Psoas muscle (tissue), 8 donors: ENCODE measurements at places on chromosomes 13 and 19. TPM values are rescaled to one million over a fixed set of nuclear protein-coding genes. Genes with fewer than 3 reads are reported as not detected.

- DNase-seq: no peak
These were observed 863.3 kb downstream of the UQCRFS1 start for GRCh38 chr19:28349604-28350003.

DNA sequence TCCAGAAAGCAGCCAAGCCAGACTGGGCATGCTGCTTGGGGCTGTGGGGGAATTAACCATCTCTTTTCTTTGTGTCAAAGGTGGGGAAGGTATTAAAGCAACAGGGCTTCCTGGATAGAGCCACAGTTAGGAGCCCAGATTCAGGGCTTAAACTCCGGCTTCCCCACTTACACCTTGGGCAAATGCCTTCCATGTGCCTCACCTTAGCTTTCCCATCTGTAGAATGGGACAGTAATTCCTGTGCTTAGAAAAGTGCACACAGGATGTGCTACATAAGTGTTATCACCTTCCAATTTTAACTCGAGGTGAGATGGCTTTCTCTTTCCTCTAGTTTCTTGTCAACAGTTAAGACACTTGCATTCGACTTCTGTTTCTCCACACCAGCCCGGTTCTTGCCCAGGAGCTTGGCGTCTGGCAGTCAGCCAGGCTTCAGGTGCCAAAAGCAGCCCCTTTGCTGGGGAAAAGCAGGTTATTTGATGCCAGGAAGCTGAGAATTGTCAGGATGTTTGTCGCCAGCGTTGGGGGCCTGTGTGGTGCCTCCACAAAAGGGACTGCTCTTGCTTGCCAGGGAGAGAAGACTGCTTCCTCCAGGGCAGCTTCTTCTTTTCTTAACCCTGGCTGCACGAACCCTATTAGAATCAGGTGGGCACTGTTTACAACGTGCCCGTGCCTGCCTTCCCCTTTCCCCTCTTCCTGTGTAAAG is 79.2 kb downstream of the SIPA1L3 start:
- DNase-seq: no peak

GRCh38 chr13:40564342-40565001 is 102.0 kb downstream of the FOXO1 start:
- DNase-seq: no peak

DNA sequence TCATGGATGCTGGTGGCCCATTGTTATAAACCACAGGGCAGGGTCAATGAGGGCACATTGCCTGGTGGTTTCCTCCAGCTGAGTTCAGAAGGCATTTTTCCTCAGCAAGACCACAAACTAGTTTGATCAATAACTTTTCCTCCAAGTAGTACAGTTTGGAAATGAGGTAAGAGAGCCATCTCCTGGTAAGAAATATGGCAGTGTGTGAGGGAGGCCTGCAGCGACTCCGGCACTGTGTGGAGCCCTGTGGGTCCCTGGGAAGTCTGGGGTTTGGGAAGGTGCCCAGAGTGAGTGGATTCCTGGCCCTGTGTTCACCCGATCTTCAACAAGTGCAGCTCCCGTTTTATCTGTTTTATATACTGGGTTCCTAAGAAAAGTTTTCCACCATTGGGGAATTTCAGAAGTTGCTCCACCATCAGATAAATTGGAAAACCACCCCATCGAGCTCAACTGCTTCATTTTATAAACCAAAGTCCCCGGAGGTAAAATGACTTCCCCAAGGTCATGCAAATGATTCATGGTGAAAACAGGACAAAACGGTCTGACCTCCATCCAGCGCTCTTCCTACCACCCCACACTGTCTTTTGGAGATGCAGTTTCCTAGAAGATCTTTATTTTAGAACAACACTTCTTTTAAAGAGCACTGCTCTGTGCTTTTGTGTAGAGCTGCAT is 148.4 kb downstream of the KATNAL1 start:
- peak; percentile 34 for DNase-seq

GRCh38 chr19:30161021-30161655 is 211.0 kb upstream of the ZNF536 start:
- DNase-seq: peak; percentile 24

- no peak for DNase-seq
These were observed 115.8 kb downstream of the NUFIP1 start for GRCh38 chr13:44873461-44873860.

DNA sequence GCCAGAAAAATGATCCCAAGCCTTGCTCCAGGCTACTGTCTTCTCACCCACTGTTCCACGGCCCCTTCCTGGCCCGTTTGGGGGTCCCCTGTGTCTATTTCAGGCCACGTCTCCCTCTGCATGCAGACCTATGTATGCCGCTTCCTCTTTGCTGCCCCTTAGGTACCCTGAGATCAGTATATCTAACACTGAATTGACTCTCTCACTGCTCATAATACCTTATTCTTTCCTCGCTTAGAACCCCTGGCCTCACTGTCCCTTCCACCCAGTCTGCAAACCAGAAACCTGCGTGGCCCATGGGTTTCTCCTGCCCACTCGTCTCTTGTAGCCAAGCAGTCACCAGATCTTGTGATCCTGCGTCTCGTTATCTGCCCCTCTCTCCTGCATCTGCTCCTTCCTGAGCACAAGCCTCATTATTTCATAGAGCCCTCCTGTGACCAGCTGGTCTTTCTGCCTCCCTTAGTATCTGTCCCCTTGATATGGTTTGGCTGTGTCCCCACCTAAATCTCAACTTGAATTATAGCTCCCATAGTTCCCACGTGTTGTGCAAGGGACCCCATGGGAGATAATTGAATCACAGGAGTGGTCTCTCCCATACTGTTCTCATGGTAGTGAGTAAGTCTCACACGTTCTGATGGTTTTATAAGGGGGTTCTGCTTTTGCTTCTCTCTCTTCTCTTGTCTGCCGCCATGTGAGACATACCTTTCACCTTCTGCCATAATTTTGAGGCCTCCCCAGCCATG is 109.0 kb upstream of the RNF113B start:
- no peak for DNase-seq

DNA sequence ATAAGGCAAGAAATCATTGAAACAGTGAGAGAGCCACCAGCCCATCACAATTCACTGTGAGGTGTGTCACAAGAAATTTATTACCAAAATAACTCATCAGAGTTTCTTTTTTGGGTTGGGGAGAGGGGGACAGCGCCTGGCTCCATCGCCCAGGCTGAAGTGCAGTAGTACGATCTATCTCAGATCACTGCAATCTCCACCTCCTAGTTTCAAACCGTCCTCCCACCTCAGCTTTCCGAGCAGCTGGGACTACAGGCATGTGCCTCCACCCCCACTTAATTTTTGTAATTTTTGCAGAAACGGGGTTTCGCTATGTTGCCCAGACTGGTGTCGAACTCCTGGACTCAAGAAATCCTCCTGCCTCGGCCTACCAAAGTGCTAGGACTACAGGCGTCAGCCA is 3.6 kb downstream of the IFNL1 start:
- DNase-seq: no peak

- no peak for DNase-seq
These were observed 18.3 kb downstream of the KRTDAP start for GRCh38 chr19:35471946-35472345.

DNA sequence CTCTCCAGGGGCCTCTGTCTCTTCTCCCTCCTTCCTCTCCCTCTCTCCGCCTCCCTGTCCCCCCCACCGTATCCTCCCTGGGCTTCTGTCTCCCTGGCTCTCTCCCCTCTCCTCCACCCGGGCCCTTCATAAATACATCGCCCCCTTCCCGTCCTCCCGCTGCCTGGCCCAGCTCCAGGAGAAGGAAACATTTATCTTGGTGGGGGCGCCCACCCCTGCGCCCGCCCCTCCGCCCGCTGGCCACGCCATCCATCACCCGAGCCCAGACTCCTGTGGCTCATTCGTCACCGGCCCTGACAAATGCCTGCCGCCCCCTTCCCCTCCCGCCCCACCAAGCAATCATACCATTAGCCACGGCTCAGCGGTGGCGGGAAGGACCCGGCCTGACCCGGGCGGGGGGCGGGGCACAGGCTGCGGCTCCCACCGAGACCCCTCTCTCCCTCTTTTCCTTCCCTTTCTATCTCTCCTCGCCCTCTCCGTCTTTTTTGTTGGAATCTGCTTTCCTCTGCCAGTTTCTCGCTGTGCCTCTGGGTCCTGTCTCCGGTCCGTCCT is 2.6 kb upstream of the MEIS3 start:
- no peak for DNase-seq

DNA sequence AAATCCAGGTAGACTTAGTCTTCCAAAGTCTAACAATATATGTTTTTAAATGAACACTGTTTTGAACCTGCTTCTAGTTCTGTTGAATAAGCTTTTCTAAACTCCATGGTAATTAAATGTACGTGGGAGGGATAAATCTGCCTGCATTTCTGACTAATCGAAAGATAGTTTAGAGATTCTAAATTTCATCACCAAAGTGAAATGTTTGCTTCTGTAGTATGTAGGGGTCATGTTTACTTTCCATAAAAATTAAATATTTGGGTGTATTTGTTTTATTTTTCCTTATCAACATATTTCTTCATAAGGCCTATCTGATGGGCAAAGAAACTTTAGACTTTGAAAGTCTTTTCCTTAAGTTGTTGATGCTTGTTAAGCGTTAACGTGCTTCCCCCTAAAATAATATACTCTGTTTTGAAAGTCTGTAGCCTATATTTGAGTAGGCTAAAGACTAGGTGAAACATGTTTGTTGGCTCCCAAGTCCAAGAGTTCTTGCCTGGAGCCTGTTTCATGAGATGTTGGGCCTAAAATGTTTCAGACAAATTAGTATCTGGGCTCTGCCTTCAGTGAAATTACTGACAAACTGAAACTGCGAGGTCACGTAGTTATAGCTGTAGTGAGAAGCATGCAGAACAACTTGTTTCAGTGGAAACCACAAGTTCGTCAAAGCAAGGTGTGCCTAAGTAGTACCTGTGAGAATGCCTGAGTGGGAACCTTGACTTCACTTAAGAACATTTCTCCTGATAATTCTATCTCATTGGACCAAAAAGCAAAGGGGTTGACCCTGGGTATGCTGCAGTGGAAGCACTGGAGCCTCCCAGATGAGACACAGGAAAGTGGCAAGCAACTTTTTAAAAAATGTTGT is 126.2 kb downstream of the LMO7 start:
- DNase-seq: no peak

DNA sequence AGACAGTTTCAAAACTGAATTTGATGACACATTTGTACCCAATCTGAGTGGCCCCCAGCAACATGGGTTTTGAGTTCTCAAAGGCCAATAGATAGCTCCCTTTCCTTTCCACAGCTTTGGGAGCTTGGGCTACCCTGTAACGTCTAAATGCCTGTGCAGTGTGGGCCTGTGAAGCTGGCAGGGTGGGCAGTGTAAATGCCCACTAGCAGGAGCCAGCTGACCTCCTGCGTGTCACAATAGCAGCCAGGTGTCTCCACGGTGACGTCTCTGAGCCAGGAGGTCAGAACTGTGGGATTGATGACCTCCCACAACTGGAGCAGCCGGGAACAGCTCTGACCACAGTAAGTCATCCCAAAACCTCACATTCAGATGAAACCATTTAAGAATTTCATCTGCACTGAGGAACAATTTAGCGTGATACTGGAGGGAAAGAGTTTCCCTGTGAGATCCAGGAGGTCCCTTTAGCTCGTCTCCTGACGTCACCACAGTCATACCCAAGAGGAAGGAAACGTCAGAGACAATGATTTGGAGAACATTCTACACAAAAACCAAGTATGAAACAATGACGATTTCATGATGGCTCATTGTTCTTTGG is at the start of gene IPO5:
Gene IPO5, plus strand, starts transcription at position 300 of the 595 bp plus-strand sequence. CDS start 23,022 bp downstream, outside the sequence.
- DNase-seq: no peak

DNA sequence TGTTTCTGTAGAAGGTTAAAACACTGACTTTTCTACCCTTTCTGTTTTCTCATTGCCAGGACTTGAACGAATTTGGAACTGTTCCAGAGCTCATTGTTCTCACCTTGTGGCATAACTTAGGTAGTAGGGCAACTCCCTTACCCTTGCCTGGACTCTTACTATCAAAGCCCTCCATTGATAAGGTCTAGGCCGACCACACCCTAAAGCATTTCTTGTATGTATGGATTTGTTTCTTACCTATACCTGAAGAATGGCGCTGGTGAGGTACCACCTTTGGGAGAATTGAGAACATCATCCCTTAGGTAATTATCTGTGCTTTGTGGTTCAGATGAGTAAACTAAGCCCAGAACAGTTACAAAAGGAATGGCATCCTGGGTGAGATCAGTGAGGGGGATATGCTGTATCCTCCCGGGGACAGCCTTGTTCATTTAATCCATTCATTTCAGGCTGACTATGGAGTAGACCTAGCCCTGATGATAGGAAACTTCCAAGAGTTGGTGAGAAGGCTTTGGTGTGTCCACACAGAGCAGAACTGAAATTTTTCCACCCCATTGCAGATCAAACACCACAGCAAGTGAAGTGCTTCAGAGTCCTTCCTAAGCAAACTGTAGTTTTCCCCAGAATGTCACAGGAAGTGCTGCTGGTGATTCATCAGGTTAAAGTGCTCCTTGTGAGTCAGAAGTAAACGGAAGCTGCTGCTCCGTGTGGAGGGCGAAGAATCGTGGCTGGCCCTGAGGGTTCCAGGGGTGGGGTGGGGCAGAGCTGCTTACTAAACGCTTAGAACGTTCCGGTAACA is 113.0 kb downstream of the TEX26 start:
- peak; percentile 54 for DNase-seq

DNA sequence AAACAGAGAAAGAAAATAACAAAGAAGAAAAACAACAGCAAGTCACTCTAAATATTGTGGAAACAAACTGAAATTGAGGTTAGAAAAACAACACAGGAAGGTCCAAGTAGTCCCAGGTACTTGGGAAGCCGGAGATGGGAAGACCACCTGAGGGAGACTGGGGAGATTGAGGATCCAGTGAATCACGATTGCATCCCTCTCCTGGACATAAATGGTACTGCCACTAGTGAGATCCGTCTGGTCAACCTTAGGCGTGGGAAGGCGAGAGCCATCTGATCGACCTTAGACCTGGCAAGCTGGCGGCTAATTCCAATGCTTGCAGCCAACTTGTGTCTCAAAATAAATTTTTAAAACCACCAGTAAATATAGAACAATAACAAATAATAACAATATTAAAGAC is 81.9 kb downstream of the ZNF726 start:
- no peak for DNase-seq

The ZNF154 gene
- 0.61 TPM for polyA plus RNA-seq

The SMIM44 gene
- not detected for polyA plus RNA-seq
